ENCODE measurements at places on chromosomes 7 and 10.

- no peak for DNase-seq
Measured at GRCh38 chr10:36712695-36713094, 412.7 kb upstream of the ANKRD30A start.

DNA sequence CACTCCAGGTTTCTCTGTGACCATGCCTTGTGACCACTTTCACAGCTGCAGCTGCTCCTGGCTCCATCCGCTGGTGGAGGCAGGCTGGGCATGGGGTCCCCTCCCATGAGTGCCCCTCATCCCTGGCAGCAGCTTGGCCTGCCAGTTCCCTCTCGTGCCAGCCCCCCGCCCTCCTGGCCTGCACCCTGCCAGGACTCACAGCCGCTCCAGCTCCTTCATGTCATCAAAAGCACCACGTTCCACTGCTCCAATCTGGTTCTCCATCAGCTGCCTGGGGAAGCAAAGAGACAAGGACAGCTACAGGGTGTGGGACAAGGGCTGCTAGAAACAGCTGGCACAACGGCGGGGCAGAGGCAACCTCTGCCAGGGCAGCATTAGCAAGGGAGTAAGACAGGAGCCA, 22.6 kb downstream of the SLIT1 start:
- no peak for DNase-seq

- peak; percentile 58 for DNase-seq
Measured at GRCh38 chr7:39950473-39951225, 593 bp downstream of the CDK13 start.

DNA sequence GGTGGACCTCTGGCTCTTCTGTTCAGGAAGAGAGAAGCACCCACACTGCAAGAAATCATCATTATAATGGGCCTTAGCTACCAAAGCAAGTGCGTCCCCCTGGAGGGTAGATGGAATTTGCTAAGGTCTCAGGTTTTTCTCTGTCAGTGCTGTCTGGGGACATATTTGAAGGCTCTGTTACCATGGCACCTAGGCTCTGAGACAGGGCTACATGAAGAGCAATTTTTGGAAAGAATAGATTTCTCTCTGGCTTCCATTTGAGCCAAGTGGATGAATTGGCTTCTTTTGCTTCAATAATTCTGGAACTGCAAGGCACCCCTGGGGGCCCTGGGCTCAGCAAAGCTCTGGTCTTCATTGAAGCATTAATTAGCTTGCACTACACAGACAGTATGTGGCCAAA, 349.1 kb upstream of the GALNT17 start:
- DNase-seq: no peak

DNA sequence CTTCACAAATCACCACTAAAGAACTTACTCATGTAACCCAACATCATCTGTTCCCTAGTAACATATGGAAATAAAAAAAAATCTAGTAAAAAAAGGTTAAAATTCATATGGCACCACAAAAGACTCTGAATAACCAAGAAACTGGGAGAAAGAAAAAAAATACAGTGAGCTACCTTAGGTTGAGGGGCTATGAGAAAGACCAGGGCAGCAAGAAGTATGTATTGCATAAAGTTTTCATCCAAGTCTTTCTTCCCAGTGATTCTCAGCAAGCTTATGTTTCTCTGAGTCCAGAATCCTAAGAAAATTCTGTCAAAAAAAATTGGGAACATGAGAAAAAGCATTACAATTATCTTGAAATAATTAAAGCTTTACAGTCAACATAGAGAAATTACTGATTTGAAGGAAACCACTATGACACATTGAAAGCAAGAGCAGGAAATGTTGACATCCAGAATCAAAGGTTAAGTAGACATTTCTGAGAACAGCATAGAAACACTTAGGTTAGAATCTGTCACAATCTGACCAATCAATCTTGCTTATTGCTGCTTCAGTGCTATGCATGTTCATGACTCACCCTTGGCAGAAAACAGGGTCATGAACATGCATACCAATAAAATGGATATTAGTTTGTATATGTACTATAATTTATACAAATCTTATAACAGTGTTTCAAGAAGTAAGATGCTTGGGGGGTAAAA, 494.0 kb upstream of the POT1 start:
- no peak for DNase-seq

DNA sequence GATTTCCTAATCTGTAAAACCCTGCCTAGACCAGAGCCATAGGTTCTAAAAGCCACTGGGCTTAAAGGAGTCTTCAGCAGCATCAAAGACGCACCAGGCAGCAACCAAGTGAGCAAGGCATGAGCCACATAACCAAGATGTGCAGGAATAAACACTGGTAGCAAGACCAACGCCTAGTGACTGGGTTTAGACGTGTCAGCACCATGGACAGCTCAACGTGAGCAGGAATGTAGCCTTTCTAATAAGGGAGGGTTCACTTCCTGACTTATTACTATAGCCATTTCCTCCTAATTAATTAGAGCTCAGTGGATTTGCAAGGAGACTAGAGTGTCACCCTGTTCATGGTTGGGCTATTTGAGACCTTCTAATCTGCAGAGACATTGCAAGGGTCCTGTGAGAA, 223.7 kb downstream of the LHFPL3 start:
- DNase-seq: peak; percentile 49

GRCh38 chr10:119166118-119166500, 595 bp upstream of the SFXN4 start:
- no peak for DNase-seq

GRCh38 chr7:37408291-37409228, 40.1 kb downstream of the ELMO1 start:
- DNase-seq: peak; percentile 31

DNA sequence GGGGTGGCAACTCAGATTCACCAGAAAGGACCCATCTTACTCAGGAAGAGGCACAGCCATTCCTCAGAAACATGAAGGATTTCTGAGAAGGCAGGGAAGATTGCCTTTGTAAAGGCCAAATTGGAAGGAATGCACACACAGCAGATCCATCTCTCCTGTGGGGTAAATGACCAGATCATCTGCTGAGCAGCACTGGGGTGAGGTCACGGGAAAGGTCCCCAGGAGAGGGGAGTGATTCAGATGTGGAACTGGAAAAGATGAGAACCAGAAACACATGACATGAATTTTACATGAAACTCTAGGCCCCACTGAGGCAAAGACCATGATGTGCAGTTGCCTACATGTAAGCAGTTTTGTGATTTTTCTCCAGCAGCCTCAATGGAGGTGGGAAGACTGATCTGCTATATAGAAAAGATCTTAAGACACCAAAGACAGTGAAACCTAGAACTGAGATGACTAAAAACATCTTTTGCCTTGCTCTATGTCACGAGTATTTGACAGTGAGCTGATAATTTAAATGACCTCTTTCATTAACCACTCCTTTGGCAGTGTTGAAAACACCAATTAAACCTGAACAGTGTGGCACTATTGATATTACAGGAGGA, 91.6 kb downstream of the AMPH start:
- no peak for DNase-seq

- DNase-seq: no peak
Measured at GRCh38 chr7:22729180-22729825, 2.3 kb downstream of the IL6 start.

GRCh38 chr7:105279688-105280007, 109.1 kb downstream of the SRPK2 start:
- DNase-seq: no peak

DNA sequence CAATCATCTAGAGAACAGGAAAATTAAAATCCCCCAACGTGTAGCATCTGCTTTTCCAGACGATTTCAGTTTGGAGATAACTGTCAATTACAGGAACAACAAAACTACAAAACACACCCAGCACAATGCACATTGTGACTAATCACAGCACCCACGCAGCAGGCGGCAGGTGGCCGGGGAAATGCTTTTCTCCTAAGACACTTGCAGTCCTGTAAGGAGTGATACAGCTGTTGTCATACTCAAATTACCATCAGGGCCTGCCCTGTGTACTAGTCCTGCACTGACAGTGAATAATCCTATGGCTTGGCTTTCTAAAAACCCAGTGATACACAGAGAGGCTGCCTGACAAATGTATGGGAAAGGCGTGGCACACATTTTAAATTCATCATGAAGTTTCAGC, 37.8 kb downstream of the COBL start:
- DNase-seq: no peak

GRCh38 chr7:824081-824480, 8.2 kb upstream of the SUN1 start:
- DNase-seq: no peak

- DNase-seq: no peak
Measured at GRCh38 chr10:110075686-110076085, 67.9 kb downstream of the ADD3 start.

GRCh38 chr7:103574576-103574975, 128.6 kb upstream of the SLC26A5 start:
- no peak for DNase-seq

DNA sequence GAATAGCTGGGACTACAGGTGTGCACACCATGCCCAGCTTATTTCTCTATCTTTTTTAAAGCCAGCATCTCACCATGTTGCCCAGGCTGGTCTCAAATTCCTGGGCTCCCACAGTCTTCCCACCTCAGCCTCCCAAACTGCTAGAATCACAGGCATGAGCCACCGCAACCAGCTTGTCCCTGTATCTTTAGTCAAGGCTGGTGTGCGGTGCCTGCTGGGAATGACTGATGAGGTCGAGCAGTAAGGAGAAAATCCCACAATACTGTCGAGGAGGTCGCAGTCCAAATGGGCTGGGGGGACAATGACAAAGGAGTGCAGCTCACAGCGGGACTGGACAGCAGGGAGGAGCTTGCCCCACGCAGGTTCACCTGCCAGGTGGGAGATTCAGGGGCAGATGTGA, 50.2 kb upstream of the CALN1 start:
- no peak for DNase-seq

DNA sequence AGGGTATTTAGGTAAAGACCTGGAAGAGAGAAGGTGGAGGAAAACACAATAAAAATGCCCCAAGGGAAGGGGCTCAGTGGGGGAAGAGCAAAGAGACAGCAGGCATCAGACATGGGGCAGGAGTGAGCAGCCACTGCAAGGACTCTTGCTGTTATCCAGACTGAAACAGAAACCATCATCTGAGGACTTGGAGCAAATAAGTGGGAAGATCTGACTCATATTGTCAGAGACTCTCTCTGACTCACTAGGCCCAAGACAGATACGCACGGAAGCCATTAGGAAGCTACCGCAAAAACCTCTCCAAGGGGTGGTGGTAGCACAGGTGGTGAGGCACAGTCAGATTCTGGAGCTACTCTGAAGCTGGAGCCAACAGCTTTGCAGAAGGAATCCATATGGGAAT, 110.7 kb downstream of the RNF32 start:
- peak; percentile 62 for DNase-seq

- no peak for DNase-seq
Measured at GRCh38 chr10:104197364-104197763, 34.8 kb downstream of the CFAP43 start.

DNA sequence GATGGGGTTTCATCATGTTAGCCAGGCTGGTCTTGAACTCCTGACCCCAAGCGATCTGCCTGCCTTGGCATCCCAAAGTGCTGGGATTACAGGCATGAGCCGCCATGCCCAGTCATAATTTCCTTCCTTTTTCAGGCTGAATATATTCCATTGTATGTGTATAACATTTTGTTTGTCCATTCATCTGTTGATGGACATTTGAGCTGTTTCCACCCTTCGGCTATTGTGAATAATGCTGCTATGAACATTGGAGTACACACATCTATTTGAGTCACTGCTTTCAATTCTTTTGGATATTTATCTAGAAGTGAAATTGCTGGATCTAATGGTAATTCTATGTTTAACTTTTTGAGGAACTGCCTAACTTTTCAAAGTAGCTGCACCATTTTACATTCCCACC, 34.6 kb downstream of the TLX1 start:
- no peak for DNase-seq

- no peak for DNase-seq
Measured at GRCh38 chr7:42217053-42217452, 20.0 kb downstream of the GLI3 start.

- DNase-seq: no peak
Measured at GRCh38 chr7:141872931-141873330, 31.6 kb upstream of the PRSS37 start.

Measured in activated CD8-positive, alpha-beta T cell treated with anti-CD3 and anti-CD28 coated beads for 36 hours (primary cell).